ENCODE measurements at places on chromosomes 13 and 19.

DNA sequence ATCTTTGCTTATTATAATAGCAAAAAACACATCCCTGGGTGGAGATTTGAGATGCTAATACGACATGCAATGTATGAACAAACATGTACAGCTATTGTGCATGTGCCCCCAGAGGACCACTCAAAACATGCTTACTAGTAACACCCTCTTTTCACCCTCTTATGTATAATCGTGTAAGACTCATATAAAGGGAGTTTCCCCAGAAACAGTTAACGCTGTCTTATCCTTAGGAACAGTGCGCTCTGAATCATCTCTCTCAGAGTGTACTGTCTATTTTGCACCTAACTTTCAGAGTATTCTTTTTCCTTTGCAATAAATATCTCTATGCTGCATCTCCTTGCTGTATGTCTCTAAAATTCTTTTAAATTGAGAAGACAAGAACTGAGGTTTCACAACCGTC lies 2604.0 kb downstream of the PCDH9 start:
- DNase-seq, result no peak

DNA sequence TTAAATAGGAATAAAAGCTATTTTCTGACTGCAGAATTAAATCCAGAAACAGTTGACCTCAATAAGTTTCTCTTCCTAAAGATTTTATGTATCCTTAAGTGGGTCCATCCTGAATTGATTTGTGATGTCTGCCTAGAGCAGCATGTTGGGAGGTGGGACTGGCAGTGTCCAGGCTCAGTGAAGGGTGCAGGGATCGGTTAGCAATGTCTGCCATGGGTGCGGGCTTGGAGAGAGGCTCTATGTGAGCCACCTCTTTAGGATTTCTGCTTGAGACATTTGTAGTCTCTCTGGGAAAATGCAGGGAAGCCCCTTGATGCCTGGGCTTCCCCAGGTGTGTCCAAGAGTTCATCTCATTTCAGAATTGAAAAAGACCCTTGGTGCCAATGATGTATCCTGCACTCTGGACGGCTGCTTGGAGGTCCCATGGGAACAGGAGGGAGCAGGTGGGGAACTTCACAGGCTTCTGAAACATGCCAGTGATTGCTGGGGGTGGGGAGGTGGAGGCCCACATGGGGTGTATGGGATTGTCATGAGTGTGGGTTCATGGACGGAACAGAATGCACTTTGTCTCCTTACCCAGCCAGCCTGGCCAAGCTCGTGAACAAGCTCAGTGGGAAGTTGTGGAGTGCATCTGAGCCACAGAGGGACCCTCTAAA lies 6.2 kb upstream of the COLGALT1 start:
- DNase-seq, result no peak

DNA sequence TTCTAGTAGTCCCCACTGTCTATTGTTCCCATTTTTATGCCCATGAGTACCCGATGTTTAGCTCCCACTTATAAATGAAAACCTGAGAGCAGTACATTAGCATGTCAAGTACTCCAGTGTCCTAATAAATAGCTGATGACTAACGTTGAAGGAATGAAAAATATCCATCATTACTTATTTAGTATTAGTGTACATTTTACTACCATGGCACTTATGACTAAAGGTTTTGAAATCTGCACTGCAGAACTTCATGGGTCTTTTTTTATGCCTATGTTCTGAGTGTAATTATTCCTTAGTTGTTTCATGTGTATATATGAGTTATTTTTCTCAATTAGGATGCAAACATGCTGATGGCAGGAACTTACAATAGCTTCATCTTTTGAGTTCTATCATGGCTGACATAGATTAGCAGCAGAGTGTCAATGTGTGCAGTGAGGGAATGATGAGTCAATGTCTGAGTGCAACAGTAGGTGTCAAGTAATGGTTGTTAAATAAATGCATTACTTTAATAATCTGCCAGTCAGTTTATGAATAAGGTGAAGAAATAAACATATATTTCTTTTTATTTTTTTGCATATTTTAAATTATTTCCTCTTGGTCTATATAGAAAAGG lies 188.4 kb downstream of the ITGBL1 start:
- DNase-seq, result no peak

DNA sequence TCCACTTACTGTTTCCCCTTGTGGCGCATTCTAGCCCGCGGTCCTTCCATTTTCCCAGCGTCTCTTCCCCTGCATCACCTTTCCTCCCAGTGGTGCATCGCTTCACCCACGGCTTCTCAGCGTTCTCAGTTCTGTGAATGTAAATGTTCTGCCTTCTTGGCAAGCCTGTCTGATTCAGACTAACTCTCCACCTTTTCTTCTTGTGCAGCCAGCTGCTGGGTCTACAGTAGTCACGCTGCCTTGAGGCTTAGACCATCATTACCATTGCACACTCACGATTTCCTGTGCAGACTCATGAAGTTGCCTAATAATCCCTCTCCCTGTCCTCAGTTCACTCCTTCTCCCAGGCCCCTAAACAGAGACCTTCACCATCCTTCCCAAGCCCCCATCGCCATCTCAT lies 75.0 kb downstream of the DHRS12 start:
- DNase-seq, result no peak

DNA sequence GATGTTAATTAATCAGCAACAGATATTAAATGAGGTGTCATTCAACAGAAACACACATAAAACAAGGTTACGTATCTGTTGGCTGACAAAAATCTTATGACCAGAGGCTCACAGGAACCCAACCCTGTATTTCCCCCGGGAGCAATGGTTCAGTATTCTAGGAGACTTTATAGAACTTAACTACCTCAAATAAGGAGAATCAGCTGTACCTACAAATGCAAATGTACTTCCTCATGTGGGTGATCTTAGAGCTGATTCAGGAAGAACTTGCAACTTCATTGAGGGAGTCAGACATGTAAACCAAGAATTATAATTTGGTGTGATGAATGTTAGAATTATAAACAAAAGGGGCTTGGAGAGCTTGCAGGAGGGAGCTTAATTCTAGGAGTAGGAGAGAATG lies 20.1 kb downstream of the FGF9 start:
- DNase-seq, result no peak

- DNase-seq, result no peak
These were observed 2.8 kb downstream of the GRK1 start for GRCh38 chr13:113669755-113670341.

- no peak for DNase-seq
These were observed 3.2 kb upstream of the NKG7 start for GRCh38 chr19:51375504-51376221.

GRCh38 chr13:92989301-92989700 lies 237.3 kb upstream of the GPC6 start:
- DNase-seq, result no peak
